ENCODE measurements at places on chromosomes 5 and 9.

DNA sequence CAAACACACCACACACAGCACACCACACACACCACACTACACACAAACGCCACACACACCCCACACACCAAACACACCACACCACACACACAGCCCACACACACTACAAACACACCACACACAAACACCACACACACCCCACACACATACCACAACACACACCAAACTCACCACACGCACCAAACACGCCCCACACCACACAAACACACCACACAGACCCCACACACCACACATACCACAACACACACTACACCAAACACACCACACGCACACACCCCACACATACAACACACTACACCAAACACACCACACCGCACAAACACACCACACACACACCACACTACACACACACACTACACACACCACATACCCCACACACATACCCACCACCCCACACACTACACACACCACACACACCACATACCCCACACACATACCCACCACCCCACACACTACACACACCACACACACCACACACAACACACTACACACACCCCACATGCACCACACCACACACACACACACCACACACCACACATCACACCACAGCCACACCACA lies 151.2 kb downstream of the ERCC6L2 start:
- no peak for DNase-seq

DNA sequence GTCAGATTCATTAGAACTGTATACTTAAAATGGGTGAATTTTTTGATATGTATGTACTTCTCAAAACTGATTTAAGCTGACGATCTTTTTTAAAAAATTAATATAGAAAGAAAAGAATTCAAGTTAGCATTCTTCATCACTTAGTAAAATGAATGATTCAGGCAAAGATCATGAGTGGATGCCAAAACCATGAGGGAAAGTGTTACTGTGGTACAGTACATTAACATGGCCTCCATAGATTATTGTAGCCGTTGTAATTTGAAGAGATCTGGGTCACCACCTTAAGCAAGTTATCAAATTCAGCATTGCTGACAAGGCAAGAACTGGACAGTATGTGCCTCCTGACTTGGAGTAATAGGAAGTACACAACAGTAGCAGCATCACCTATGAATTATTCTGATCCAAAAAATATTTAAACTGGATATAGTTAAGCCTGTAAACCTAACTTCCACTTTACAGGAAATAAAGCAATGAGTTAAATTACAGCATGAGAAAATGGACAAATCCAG lies 29.7 kb downstream of the C9orf85 start:
- DNase-seq: no peak

GRCh38 chr5:14894748-14895147 lies 23.2 kb upstream of the ANKH start:
- DNase-seq: no peak

DNA sequence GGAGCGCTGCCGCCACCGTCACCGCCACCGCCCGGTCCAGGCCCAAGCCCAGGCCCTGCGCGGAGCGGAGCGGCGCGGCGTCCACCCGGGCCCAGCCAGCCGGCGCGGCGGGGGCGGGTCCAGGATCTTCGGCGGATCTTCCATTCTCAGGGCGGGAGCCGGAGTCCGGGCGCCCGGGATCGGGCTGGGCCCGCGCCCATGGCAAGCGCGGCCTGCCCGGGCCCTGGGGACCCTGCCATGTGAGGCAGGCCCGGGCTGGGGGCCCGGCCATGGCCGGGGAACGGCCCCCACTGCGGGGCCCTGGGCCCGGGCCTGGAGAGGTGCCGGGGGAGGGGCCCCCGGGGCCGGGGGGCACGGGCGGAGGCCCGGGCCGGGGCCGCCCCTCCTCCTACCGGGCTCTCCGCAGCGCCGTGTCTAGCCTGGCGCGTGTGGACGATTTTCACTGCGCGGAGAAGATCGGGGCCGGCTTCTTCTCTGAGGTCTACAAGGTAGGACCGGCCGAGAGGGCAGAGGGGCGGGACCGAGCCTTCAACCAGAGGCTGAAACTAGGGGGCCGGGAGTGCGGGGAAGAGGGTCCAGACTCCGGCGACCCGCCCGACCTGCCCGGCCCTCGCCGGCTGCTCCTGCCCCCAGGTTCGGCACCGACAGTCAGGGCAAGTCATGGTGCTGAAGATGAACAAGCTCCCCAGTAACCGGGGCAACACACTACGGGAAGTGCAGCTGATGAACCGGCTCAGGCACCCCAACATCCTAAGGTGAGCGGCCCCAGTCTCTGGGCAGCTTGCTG lies 482 bp downstream of the TESK1 start:
- DNase-seq: no peak

DNA sequence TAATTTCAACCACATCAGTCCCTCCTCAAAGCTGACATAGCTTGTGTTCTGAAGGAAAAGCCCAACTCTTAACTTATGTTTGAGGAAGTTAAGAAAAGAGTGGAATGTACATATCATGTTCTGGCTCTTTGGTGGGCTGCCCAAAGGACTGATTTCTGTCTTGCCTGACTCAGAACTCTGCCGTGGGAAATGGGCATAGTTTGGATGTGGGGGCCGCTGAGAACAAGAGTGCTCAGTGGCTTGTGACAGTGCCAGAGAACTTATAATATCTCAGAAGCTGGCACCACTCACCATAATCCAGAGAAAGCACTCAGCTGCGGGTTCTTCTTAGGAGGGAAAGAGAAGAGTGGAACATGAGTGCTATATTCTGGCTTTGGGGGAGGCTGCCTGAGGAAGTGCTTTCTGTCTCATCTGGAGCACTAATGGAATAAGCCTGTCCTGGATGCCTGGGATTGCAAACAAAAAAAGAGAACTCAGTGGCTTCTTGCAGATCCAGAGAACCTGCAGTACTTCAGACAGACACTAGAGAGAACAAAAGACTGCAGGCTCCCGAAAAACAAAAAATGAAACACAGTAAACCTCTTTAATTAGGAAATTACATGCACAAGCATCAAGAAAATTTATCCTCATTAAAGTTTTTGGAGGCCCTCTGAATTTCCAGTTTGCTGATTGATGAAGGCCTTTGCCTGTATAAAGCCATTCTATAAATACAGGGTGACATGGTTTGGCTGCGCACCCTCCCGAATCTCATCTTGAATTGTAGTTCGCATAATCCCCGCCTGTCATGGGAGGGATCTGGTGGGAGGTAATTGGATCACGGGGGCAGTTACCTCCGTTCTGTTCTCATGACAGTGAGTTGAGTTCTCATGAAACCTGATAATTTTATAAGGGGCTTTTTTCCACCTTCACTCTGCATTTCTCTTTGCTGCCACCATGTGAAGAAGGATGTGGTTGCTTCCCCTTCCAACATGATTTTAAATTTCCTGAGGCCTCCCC lies 207.0 kb downstream of the DMAC1 start:
- DNase-seq: no peak

DNA sequence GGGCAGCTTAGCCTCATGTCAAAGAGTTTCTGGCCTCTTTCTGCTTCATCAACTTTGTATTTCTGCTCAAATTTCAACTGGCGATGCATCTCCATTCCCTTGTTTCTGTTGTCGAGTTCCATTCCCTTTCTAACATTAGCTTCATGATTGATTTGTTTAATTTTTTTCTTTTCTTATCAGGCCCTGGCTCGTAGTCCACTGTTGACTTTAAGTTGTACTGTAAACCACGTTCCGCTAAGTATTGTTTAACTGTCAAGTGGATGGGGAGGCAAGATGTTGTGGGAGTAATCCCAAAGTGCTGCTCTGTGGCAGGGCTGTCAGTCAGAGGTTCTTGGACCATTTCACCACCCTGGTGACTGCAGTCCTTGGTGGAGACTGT lies 309.1 kb downstream of the PSAT1 start:
- DNase-seq: no peak

DNA sequence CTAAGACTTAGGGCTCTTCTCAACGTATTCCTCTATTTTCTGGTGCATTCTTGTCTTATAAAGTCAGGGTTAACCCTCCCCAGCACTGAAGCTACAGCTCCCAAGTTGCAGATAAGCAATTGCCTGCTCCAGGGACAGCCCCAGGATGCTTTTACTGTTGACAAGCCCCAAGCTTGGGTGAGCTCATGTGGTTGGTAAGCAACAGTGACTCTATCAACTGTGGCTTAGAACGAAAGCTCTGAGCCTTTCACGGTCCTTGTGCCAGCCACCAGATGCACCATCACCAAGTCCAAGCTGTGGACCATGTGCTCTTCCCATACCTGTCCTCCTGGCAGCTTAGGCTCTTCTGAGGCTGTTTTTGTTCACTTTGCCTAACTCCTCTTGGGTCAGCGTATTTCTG lies 13.5 kb downstream of the ADRB2 start:
- no peak for DNase-seq

GRCh38 chr5:140591747-140592372 lies 27.2 kb downstream of the SLC35A4 start:
- no peak for DNase-seq

GRCh38 chr5:77133061-77133758 lies 46.1 kb upstream of the ZBED3 start:
- DNase-seq: peak; percentile 86

- DNase-seq: no peak
Observed at GRCh38 chr9:99037769-99038483, 67.0 kb upstream of the TGFBR1 start.

GRCh38 chr5:113742176-113742575 lies 228.7 kb downstream of the YTHDC2 start:
- DNase-seq: no peak
